Cardiac muscle cell (in vitro differentiated cells and primary cell): ENCODE measurements at places on chromosomes 2 and 18. TPM values are rescaled to one million over a fixed set of nuclear protein-coding genes. Genes with fewer than 3 reads are reported as not detected.

WDR75 gene
- total RNA-seq: 14.0 and 23.4 TPM in 2 replicates

IDH1 gene
- 85.4 and 138 TPM in 2 replicates for total RNA-seq

FOXD4L1 gene
- total RNA-seq: 0.81 and 1.2 TPM in 2 replicates

LBH gene
- total RNA-seq: 1,389 and 2,258 TPM in 2 replicates

SLC19A3 gene
- total RNA-seq: 0.04 and 0.12 TPM in 2 replicates

ONECUT2 gene
- 0.03 and 0.04 TPM in 2 replicates for total RNA-seq

PLEKHB2 gene
- 36.6 and 49.0 TPM in 2 replicates for total RNA-seq

POTEI gene
- 1.2 and 2.4 TPM in 2 replicates for total RNA-seq

GREB1L gene
- 5.2 and 7.8 TPM in 2 replicates for total RNA-seq

CCDC141 gene
- 95.5 and 213 TPM in 2 replicates for total RNA-seq

SH3RF3 gene
- 1.4 and 1.7 TPM in 2 replicates for total RNA-seq

ARHGAP28 gene
- 19.3 and 23.7 TPM in 2 replicates for total RNA-seq

CCDC121 gene
- 4.2 and 6.1 TPM in 2 replicates for total RNA-seq

UGT1A5 gene
- total RNA-seq: not detected in 2 replicates

CD207 gene
- total RNA-seq: not detected in 2 replicates

ALPP gene
- not detected in 2 replicates for total RNA-seq

TSHZ1 gene
- total RNA-seq: 10.6 and 13.5 TPM in 2 replicates

PSMA8 gene
- total RNA-seq: not detected in 2 replicates

MC4R gene
- total RNA-seq: 0.21 and 0.54 TPM in 2 replicates

GPR45 gene
- total RNA-seq: not detected in 2 replicates

MIB1 gene
- 32.2 and 46.8 TPM in 2 replicates for total RNA-seq

ST6GAL2 gene
- total RNA-seq: 0.57 and 1.2 TPM in 2 replicates

CELF4 gene
- total RNA-seq: 0.35 and 1.6 TPM in 2 replicates

SLC9A4 gene
- not detected in 2 replicates for total RNA-seq

SLC5A7 gene
- total RNA-seq: 0.04 and 0.06 TPM in 2 replicates

C2orf66 gene
- 0.27 TPM in 1 of 2 replicates, not detected in the other for total RNA-seq

BMP10 gene
- 0.46 and 0.95 TPM in 2 replicates for total RNA-seq

SLC30A3 gene
- total RNA-seq: 75.1 and 84.7 TPM in 2 replicates

AKAIN1 gene
- not detected in 2 replicates for total RNA-seq

GCG gene
- not detected in 2 replicates for total RNA-seq

UGT1A8 gene
- total RNA-seq: not detected in 2 replicates

IL36A gene
- total RNA-seq: not detected in 2 replicates

PLCL1 gene
- 4.9 and 9.0 TPM in 2 replicates for total RNA-seq
